ENCODE measurements at places on chromosomes 5 and 9.

- no peak for DNase-seq
Measured at GRCh38 chr9:34990908-34991606, 1.5 kb downstream of the DNAJB5 start.

GRCh38 chr5:77621440-77621839, 17.1 kb downstream of the OTP start:
- DNase-seq, result no peak

DNA sequence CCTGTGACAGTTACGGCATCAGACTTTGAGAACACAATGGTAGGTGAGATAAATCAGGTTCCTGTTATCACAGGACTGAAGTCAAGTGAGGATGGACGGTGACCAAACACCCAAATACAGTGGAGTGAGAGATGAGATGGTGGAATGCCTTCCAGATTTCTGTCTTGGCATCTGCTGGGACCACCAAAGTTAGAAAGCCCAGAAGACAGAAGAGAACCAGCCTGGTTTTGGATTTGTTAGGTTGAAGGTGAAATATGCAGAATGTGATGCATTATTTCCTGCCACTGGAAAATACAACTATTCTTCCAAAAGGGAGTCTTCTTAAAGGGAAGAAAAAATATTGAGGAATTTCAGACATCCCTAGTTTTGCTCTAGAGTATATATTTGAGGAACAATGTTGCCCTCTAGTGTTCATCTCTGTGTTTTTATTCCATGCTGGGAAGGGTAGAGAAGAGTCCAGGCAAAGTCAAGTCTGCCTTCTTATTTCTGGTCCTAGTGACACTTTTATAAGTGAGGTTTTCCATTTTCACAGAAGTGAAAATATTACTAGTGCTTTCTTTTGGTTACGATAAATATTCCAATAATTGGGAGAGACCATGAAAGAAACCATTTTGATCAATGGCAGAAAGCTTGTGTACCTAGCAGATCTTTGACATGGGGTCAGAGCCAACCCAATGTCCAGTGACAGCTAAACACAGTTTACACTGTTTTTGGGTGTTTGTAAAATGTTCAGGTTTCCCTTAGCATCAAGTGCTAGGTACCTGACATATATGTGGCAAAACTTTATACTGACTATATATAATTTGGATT, 142.3 kb upstream of the ANKH start:
- DNase-seq, result peak; percentile 49

DNA sequence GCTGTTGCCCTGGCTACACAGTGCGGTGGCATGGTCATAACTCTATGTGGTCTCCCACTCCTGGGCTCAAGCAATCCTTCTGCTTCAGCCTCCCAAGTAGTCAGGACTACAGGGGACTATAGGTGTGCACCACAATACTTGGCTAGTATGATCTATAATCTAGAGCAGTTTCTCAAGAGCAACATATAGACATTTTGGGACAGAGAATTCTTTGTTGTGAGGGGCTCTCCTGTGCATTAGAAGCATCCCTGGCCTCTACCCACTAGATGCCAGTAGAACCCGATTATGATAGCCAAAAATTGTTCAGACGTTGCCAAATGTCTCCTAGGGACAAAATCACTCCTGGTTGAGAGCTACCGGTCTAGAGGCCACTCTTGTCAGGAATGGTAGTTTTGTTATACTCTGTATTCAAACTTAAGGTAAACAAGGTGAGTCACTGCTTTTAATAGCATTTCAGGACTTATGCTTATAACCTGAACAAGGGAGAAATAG, 7.2 kb downstream of the ANKHD1 start:
- no peak for DNase-seq

- no peak for DNase-seq
Measured at GRCh38 chr5:172958331-172959046, 735 bp upstream of the RPL26L1 start.

DNA sequence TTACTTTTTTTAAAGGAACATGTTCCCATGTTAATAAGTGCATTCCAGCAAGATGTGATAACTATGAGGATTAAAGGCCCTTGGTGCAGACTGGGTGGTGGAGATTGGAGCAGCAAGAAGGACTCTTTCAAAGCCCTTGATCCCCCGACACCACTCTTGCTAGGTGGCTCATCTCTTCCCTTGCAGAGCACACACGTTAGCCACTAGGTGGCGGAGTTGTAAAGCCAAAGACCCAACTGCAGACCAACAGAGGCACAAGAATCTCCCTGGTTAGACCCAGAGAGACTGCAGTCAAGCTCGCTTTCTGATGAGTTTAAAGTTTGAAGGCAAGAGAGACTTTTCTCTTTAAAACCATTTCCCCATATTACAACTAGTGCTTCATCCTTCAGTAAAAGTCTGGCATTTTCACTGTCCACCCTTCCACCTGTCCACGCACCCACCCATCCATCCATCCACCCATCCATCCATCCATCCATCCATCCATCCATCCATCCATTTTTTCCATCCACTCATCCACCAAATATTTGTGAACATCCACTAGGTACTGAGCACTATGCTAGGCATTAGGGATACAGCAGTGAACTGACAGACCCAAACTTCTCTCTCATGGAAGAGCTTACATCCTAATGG, 226.9 kb downstream of the MSX2 start:
- DNase-seq, result peak; percentile 25

DNA sequence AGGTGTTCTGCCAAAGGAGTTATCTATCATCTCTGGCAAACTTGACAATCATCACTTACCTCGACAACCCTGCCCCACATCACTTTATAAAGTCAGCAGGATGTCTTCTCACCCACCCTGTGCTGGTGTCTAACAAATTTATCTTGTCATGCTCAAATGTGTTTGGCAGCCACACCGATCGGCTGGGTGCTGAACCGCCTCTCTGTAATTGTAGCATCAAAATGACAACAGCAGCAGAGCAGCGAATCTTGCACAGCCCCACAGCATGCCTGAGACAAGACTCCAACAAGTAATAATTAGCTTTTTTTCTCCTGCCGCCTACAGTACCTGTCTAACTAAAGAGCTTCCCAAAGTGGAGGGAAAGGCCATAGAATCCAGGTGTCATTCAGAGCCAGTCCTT, 176.2 kb downstream of the NR3C1 start:
- no peak for DNase-seq

DNA sequence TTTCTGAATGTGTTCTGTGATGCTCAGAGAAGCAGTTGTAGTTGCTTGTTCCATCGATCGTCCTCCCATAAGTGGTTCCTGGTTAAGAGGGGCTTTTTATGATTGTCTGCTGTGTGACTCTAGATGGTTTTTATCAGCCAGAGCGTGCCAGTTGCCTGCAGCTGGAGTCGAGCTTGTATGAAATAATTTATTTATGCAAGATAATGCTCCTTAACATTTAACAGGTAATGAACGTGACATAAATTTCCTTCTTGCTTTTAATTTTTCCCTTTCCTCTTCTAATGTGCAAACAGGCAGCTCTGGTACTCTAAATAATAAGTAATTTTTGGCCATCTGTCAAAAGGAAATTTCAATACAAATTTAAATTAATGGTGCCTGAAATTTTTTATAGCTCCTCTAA, 84.4 kb downstream of the TLE4 start:
- no peak for DNase-seq

DNA sequence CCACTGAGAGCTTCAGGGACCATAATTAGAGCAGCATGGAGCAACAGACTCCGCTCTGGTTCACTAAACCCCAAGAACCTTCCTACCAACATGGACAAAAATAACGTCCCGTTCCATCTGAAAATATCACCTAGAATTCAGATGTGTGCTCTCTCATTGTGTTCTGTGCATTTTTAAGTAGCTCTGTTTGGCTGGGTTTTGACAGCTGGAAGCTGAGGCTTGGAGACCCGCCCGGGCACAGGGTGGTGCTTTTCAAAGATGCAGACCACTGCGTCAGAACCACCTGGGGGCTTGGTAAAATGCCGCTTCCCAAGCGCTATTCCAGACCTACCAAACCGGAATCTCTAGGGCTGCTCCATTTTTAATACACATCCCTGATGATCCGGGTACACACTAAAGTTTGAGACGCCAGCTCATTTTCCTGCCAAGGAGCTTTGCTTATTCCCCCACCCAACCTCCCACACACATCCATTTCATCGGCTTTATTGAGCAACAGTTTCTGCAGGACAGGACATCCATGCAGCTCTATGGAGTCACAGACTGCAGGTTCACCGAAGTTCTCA, 104.8 kb downstream of the GABBR2 start:
- DNase-seq, result no peak

- DNase-seq, result no peak
Measured at GRCh38 chr5:1437876-1438559, 7.2 kb downstream of the SLC6A3 start.

DNA sequence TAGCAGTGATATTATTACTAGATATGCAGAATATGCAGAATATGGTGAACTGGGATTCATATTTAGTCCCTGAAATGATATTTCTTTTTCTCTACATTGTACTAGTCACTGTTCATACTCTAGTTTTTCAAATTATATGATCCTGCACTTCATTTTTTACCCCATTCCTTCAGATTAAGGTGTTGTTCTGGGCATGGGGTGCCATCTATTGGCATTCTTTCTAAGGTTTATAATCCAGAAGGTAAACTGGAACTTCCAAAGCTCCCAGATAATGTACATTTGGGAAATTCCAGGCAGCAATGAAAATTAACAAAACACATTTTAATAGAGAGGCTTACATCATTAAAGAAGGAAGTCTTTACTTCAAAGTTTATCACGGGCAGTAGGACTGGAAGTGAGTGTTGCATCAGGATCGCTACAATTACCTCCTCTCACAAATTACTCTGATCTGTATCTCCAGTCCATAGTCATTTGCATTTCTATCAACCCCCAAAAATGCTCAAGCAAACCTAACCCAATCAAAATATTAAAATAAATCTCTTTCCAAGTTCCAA, 12.5 kb downstream of the RFX3 start:
- DNase-seq, result no peak

Data from amniotic stem cell (primary cell).